Articular chondrocyte of knee joint (primary cell): ENCODE measurements at places on chromosomes 12 and 14. TPM values are rescaled to one million over a fixed set of nuclear protein-coding genes. Genes with fewer than 3 reads are reported as not detected.

Gene TAS2R13
- total RNA-seq: 4.5 and 4.6 TPM in 2 replicates

Gene LALBA
- not detected in 2 replicates for total RNA-seq

Gene NOC4L
- 7.2 and 9.4 TPM in 2 replicates for total RNA-seq

Gene GPRC5A
- 28.9 and 33.8 TPM in 2 replicates for total RNA-seq

Gene SLC6A13
- total RNA-seq: 0.32 TPM in 1 of 2 replicates, not detected in the other
